NCI-H2081 (cell line): ENCODE measurements at places on chromosomes 1 and 21.

DNA sequence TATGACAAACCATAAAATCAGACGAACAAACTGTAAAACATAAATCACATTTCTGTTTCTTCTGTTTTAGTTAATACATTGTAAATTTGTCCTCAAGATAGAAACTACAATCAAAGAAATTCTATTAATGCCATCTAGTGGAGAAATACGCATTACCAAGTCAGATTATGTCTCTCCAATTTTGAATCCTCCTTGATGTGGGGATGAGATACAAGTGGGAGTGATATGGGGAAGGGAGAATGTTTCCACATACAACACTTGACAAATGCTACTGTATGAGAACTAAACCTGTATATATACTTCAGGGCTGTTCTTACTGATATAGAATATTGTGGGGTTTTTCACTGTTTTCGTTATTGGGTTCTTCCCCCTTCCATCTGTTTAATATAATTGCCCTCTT, 2.6 kb downstream of the HFM1 start:
- DNase-seq: peak; percentile 36

- peak; percentile 41 for DNase-seq
Observed at GRCh38 chr1:52348704-52349300, 17.2 kb downstream of the CC2D1B start.

DNA sequence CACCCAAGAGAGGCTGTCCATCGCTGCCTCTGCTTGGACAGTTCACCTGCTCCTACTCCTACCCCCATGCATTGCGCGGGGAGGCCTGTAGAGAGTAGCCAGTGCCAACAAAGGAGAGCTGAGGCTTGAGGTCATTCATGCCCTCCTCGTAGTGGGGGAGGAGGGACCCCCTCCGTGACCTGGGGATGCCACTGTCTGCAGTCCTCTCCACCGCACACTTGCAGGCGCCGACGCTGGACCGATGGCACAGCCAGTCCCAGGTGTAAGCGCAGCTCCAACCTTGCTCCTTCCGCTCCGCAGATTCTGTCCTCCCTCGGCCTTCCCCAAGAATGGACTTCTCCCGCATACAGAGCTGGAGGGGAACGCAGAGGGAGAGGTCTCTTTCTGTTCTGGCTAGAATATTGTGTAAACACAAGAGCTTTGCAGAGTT, 672 bp upstream of the PHLDA3 start:
- DNase-seq: no peak

DNA sequence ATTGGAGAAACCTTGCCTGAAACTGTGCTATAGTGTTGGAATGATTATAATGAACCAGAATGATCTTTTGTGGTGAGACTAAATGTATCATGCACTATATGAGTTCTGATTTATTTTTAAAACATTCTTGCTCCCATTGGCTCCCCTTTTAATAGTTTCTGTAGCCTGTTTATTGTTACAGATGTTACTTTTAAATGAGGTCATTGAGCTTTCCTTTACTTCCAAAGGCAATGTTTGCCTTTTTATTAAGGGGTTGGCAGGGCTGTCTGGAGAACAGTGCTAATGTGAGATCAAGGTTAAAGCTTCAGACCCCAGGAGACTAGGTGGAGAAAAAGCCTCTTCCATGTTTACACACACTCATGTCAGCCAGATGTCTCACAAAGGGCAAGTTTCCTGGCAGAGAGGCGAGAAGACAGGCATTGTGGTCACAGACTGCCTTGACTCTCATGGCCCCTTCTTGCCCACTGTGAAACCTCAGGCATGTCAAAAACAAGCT, 120.6 kb upstream of the RAVER2 start:
- DNase-seq: no peak

GRCh38 chr1:185080422-185080821, 35.1 kb downstream of the RNF2 start:
- DNase-seq: no peak

- peak; percentile 64 for DNase-seq
Observed at GRCh38 chr1:239976130-239976968, 115.3 kb upstream of the FMN2 start.

GRCh38 chr1:100622966-100623762, 85.2 kb downstream of the GPR88 start:
- DNase-seq: no peak

DNA sequence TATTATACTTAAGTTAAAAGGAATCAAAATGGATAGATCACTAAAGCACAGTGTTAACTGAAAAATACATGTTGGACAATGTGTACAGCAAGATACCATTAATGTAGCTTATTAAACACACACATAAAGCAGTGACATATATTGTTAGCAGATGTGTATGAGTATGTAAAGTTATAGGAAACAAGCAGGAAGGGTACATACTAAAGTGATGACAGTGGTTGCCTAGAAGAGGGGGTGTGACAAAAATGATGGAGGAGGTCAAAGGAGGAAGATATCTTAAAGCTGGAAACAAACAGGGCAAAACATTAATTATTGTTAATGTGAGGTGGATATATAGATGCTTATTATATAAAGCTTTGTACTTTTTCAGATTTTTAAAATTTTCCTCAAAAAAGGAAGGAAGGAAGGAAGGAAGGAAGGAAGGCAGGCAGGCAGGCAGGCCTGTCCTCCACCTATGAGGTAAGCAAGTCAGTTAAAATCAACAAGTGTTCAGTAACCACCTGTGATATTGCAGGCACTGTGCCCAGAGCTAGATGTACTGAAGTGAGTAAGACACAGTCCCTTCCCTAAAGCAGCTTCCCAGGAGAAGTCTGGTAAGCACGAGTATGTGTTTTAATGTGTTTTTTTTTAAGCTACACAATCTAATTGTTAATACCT, 252.9 kb upstream of the NR5A2 start:
- DNase-seq: peak; percentile 15

GRCh38 chr1:25128121-25128621, 104.1 kb downstream of the SYF2 start:
- no peak for DNase-seq

- no peak for DNase-seq
Observed at GRCh38 chr1:54904476-54905048, 17.6 kb upstream of the DHCR24 start.

DNA sequence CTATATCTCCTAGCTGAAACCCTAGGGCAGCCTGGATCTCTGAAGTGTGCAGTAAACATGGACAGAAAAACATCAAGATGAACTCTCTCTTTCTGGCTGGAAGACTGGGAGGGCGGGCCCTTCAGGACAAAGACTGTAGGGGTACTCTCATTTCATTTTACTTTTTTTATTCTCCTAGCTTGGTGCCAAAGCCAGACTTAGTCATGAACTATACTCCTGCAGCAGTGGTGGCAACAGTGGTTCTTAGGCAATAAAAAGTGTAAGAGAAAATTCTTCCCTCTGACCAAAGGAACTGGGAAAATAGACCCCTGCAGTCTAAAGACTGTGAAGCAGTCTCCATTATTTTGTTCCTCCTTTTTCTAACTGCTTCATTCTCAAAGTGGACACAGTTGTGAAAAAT, 213.8 kb upstream of the JUN start:
- no peak for DNase-seq

DNA sequence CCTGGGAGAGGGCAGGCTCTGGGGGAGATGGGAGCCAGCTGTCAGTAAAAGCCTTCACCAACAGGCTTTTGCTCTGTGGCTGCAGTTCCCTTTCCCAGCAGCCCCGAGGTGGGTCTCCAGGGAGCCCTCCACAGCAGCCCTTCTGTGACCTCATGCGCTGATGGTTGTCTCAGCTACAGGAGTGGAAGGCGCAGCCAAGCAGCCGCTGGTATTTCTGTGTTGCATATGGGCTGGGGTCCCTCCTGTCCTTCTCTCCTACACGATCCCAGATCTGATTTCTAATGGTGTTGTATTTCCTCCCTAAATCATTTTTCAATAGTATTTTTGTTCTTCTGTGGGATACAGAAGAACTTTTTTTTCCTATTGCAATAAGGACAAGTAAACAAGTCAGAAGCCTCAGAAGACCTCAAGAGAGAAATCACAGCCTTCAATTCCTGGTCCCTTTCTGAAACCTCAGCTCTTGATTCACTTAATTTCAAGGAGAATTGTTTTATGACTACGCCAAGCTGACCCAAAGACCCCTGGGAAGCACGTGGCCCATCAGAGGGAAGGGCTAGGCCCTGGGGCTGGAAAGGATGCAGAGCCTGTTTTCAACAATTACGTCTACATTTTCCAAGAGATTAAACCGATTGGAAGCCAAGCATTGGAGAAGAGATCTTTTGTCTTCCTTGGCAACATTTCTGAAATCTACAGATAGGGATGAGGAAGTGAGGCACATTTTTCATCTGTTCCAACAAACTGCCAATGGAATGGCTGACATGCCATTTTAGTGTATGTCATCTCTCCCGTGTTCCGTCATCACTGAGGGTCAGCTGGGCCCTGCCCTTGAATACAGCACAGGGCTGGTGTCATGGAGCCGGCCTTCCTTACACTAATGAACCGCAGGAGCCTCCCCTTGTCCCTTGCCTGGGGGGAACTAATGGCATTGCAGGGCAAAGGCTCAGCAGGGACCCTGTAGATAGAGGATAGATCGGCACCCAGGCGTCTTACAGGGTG, 42.0 kb upstream of the SCCPDH start:
- DNase-seq: no peak

DNA sequence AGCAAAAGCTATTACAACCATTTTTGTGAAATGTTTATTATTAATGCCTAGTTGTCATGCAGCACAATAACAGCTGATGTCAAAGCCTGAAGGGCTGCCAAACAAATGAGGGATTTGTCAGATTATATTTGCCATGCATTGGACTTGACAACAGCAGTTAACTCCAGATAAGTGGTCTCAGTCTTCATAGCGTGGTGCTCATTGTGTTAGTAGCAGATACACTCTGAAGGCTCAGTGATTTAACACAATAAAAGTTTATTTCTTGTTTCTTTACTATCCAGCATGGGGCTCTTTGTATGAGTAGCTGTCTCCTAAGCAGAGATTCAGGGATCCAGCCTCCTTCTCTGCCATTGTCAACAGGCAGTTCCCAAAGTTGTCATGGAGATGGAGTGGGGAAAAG, 76.0 kb upstream of the PTGFRN start:
- DNase-seq: no peak

DNA sequence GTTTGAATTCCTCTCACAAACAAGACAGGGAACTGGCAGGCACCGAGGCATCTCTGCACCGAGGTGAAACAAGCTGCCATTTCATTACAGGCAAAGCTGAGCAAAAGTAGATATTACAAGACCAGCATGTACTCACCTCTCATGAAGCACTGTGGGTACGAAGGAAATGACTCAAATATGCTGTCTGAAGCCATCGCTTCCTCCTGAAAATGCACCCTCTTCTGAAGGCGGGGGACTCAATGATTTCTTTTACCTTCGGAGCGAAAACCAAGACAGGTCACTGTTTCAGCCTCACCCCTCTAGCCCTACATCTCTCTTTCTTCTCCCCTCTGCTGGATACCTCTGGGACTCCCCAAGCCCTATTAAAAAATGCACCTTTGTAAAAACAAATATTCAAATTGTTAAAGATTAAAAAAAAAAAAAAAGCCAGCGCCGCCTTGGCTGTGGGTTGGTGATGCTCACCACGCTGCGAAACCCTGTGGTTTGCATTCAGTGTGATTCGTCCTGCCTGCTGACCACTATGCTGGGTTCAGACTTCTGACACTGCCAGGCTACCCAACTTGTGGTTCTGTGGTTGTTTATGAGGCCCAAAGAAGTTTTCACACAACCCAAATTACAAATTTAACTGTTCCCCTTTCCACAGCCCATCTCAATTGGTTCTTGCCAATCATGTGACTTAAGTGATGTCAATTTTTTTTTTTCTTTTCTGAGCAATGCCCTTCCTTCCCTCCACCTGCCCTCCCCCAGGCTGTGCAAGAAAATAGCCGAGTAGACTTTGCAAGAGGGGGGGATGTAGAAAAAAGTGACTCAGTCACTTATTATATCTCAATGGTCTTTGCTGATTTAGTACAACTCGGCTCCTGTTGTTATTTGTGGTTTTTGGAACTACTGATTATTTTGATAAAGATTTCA, at the start of gene RUNX1:
RUNX1 (minus strand) TSS at position 597 of the 912 bp plus-strand sequence.
- no peak for DNase-seq

- DNase-seq: no peak
Observed at GRCh38 chr1:154657556-154657955, 49.6 kb upstream of the ADAR start.

DNA sequence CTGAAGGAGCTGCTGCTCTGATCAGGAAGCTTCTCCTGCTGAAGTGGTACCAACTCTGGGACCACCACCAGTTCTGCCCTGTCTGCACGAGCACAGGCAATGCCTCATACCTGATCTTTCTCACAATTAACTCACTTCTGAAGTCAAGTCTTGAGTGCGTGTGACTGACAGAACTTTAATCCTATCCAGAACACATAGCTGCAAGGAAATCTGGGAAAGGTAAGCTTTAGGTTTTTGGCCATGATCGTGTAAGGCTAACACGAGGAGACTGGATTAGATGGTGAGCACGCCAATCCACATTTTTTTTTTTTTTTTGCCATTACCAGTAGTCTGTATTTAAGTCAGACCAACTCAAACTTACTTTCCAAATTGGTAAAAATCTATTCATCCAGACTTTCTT, 101.3 kb downstream of the GIPC2 start:
- no peak for DNase-seq

- DNase-seq: no peak
Observed at GRCh38 chr1:87450615-87451209, 122.0 kb downstream of the LMO4 start.

- DNase-seq: no peak
Observed at GRCh38 chr1:155479205-155479604, 83.4 kb downstream of the ASH1L start.

GRCh38 chr1:116514708-116515525, 55.9 kb downstream of the CD58 start:
- no peak for DNase-seq

GRCh38 chr21:26469789-26470188, 103.3 kb downstream of the CYYR1 start:
- DNase-seq: no peak

- no peak for DNase-seq
Observed at GRCh38 chr1:234782791-234783190, 172.8 kb upstream of the IRF2BP2 start.

DNA sequence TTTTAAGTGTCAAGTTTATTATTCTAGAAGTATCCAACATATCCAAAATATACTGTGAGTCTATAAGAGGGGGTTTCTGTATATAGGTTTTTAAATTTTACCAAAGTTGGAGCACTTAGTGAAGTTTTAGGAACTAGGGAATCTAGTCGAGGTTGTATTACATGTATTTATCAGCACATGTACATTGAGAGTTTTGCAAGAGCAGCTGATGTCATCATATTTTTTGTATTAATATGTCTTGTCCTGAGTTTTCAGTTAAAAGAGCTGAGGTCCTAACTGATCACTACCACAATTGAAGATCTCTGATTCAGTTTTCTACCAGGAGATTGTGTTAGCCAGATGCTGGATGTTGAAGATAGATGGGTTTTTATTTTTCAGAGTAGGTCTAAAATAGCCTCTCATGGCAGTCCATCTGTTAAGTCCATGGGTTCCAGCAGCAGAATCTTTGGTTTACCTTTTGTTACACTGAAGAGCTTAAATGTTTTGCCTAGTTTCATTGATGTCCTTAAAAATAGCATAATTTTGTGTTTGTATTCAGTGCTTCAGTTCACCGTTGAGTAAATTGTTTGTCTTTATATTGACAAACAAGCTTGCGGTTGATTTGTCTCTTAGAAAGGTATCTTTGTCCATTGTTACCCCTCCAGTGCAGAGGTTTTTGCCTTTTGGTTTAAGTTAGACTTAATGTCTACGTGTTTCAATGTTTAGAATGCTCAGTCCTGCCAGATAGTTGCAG, 16.0 kb downstream of the YBX1 start:
- DNase-seq: no peak

GRCh38 chr1:10693497-10694273, 102.8 kb downstream of the CASZ1 start:
- DNase-seq: no peak

- no peak for DNase-seq
Observed at GRCh38 chr1:233543338-233544255, 70.3 kb upstream of the KCNK1 start.
